Caco-2 (cell line): ENCODE measurements at places on chromosomes 3 and 15.

DNA sequence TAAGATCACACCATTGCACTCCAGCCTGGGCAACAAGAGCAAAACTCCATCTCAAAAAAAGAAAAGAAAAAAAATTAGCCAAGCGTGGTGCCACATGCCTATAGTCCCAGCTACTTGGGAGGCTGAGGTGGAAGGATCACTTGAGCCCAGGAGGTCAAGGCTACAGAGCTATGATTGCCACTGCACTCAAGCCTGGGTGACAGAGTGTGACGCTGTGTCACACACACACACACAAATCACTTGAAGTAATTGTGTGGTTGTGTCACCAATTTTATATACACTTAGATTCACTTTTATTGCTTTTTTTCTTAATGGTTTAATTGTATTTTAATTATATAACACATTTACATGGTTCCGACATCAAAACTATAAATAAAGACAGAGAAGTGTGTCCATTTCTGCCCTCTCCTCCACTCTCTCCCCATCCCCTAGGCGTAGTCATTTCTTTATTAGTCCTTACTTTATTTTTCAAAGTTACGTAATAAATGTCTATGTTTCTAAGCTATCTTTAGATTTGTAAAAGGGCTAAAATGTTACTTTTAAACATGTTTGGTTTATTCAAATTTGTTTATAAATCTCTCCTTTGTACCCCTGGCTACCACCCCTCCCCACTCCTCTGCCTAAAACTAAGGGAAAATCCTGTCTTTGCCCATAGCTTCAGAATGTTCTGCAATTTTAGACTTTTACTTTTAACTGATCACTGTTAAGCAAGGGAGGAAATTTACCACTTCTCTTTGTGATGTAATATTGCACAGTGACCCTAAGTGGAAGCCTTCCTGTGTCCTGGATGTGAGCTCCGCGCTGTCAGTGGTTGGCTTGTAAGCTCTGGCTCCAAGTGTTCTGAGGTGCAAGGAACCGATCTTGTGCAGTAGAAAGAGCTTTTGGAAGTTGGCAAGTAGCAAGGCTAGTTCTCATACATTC, 10.8 kb upstream of the VILL start:
- 0 out of 2 replicates have a peak, but pooled peaks cover 1% of the 10 kb centered on the region for H3K36me3 ChIP-seq
- H3K27me3 ChIP-seq, result no peaks in the 10 kb centered on the region
- peak overlapping the region; percentile 45 for H3K27ac ChIP-seq

DNA sequence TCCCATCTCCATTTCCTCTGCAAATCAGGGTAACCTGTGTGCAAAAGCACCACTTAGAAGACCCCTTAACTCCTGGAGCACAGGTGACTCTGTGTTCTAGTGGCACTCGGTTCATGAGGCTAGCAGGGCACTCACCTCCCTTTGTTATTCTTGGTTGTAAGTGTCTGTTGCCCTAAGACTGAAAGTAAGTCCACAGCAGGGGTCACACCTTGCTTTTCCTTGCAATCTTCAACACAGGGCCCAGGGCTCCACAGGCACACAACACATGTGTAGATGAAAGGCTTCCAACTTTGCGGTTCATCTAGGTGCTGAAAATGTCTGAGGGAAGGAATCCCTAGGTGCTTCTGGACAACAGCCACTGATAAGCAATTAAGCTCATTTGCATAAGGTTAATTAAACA, 2.9 kb downstream of the RNU6-1 start:
- no peak for DNase-seq
- no peaks in the 10 kb centered on the region for H3K36me3 ChIP-seq
- no peak overlapping the region for H3K27ac ChIP-seq
- H3K27me3 ChIP-seq, result no peaks in the 10 kb centered on the region
- H3K4me1 ChIP-seq, result peaks cover 7% of the 10 kb centered on the region; the same call in 1 of the 2 replicates
- H3K4me3 ChIP-seq, result no peak overlapping the region

GRCh38 chr3:12752102-12752501, 7.0 kb downstream of the TMEM40 start:
- H3K27me3 ChIP-seq, result no peaks in the 10 kb centered on the region
- H3K4me3 ChIP-seq, result no peak overlapping the region
- H3K4me1 ChIP-seq, result peaks cover 6% of the 10 kb centered on the region; the same call in 1 of the 2 replicates

GRCh38 chr3:124504332-124505059, 225.8 kb upstream of the UMPS start:
- no peaks in the 10 kb centered on the region for H3K4me1 ChIP-seq
- DNase-seq, result no peak
- H3K36me3 ChIP-seq, result no peaks in the 10 kb centered on the region
- H3K27ac ChIP-seq, result no peak overlapping the region

DNA sequence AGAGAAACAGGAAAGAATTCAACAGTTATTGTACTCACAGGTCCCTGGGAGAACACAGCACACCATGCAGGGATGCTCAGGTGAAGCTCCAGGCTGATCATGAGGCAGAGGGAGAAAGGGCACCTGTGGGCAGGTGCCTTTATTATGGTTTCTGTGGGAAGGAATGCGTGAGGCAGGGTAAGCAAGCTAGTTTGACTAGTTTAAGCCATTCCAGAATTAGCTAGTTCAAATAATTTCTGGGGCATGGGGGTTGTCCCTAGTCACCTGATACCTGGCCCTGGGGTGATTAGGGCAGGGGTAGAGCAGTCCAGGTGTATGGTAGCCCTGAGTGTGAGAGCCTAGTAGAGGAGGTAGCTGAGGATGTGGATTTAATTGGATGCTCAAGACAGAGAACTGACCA, 47.9 kb upstream of the DCLK3 start:
- no peaks in the 10 kb centered on the region for H3K4me1 ChIP-seq
- peak; percentile 53 for DNase-seq
- H3K27ac ChIP-seq, result no peak overlapping the region
- H3K36me3 ChIP-seq, result no peaks in the 10 kb centered on the region
- no peak overlapping the region for H3K4me3 ChIP-seq
- H3K27me3 ChIP-seq, result no peaks in the 10 kb centered on the region

DNA sequence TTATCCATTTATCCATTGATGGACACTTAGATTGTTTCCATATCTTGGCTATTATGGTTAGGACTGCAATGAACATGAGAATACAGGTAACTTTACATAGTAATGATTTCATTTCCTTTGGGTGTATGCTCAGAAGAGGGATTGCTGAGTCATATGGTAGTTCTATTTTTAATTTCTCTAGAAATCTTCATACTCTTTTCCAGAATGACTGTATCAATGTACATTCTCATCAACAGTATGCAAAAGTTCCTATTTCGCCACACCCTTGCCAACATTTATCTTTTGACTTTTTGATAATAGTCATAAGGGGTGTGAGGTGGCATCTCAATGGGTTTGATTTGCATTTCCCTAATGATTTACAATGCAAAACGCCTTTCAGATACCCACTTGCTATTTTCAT, 6.2 kb upstream of the NIPA1 start:
- H3K27me3 ChIP-seq, result no peaks in the 10 kb centered on the region
- H3K36me3 ChIP-seq, result no peaks in the 10 kb centered on the region
- DNase-seq, result no peak
- H3K27ac ChIP-seq, result no peak overlapping the region
- no peaks in the 10 kb centered on the region for H3K4me1 ChIP-seq
- no peak overlapping the region for H3K4me3 ChIP-seq

DNA sequence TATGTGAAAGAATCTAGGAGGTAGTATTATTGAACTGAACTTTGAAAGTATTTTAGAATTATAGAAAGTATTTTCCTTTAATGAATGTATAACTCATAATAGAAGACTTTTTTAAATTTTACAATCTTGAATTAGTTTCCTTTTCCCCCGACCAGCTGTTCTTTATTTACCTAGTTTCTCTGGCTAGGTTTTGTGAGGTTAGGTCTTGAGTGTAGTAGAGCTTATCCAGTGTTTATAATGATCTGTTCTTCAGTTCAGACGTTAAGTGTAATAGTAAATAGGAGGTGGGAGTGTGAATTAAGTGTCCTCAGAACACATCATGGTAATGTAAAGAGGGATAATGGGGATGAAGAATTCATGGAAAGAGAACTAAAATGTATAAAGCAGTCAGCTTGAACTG, 93.8 kb downstream of the MYRIP start:
- H3K27me3 ChIP-seq, result no peaks in the 10 kb centered on the region
- H3K27ac ChIP-seq, result no peak overlapping the region
- no peaks in the 10 kb centered on the region for H3K4me1 ChIP-seq

GRCh38 chr15:69719527-69720240, 267.1 kb downstream of the RPLP1 start:
- no peak for DNase-seq
- no peak overlapping the region for H3K27ac ChIP-seq
- H3K36me3 ChIP-seq, result no peaks in the 10 kb centered on the region
- no peaks in the 10 kb centered on the region for H3K4me1 ChIP-seq
- H3K4me3 ChIP-seq, result no peak overlapping the region

GRCh38 chr15:51904931-51905330, 66.6 kb downstream of the LEO1 start:
- H3K4me3 ChIP-seq, result no peak overlapping the region
- H3K27me3 ChIP-seq, result no peaks in the 10 kb centered on the region
- H3K27ac ChIP-seq, result peak overlapping the region; percentile 27

DNA sequence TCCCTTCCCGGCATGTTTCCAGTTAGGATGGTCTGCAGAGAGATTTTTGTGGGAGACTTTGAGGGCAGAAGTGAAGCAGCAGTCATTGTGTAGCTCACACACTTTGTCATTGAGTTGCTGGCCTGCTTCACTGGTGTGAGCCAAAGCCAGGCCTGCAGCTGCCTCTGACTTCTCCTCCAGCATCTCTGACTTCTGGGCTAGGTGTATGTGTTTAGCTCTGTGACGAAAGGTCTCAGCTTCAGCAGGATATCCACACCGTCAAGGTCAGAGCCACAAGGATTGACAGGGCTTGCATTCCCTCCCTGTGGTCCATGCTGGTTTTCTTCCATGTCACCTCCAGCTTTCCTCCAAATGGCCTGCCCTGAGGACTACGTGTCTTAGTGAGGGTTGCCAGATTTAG, 57.1 kb upstream of the OSBPL11 start:
- H3K4me3 ChIP-seq, result no peak overlapping the region
- no peak overlapping the region for H3K27ac ChIP-seq
- H3K4me1 ChIP-seq, result peaks cover 8% of the 10 kb centered on the region; the same call in 1 of the 2 replicates
- no peak for DNase-seq
- H3K27me3 ChIP-seq, result no peaks in the 10 kb centered on the region
